Frontal cortex (tissue), 4 donors: ENCODE measurements at places on chromosomes 1 and 21.

DNA sequence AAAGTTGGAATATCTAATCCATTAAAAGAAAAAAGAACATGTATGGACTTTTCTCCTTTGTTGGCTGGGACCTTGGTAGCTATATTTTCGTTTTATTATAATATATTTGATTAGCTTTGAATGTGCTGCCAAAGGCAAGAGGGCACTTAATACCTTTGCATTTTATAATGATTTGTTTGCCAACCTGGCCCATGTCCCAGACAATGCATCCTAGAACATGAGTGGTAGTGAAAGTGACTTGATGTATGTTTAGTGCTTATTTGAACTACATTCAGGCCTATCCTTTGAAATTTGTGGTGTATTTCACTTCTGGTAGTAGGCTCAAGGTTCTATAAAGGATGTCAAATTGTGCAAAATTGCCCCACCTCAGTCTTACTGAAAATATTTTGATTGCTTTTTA lies 25.9 kb downstream of the CACHD1 start:
- no peak for DNase-seq

- no peak for DNase-seq
These were observed 796 bp upstream of the TDRKH start for GRCh38 chr1:151790940-151791651.

- DNase-seq: no peak
These were observed 4.1 kb downstream of the CAMK2N1 start for GRCh38 chr1:20481643-20482498.

DNA sequence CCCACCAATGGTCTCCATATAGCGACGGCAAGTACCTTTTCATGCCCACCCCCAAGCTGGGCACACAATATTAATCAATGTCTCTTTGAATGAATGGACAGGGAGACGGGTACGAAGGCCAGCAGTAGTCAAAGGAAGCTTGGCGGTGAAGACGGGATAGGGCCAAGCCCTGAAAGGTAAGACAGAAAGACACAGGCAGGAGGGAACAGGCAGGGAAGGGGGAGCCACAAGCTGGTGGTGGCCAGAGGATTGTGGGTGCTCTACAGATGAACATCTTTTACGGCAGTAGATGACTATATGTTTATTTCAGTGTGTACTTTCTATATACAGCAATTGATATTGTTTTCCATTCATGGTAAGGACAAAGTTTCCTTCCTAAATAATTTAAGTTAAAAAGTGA lies 16.3 kb downstream of the CAPZB start:
- no peak for DNase-seq

DNA sequence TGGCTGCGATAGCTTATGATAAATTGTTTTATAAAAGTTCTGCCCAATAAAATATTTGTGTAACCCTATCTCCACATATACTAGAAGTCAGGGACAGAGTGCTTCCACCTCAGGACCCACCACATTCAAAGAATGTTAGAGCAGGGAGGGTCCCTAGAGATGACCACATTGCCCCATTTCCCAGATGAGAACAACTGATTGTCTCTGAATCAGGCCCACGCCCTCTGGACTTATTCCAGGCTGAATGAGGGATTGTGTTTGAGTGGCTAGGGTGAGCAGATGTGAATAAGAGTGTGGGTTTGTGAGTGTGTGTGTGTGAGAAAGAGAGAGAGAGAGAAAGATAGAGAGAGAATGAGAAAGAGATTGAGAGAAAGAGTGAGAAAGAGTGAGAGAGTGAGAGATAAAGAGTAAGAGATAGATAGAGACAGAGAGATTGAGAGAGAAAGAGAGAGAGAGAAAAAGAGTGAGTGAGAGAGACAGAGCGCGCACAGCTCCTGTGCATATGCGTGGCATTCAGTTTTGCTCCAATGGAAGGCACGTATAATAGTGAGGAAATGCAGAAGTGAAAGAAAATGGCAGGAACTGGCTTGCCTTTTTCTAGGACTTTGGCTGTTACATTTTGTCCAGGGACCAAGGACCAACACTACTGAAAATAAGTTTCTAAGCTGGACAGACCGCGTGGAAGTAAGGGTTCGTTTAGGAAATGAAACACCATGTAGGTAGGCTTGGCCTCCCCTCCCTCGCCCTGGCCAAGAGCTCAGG lies 94.1 kb downstream of the ABCA4 start:
- no peak for DNase-seq

DNA sequence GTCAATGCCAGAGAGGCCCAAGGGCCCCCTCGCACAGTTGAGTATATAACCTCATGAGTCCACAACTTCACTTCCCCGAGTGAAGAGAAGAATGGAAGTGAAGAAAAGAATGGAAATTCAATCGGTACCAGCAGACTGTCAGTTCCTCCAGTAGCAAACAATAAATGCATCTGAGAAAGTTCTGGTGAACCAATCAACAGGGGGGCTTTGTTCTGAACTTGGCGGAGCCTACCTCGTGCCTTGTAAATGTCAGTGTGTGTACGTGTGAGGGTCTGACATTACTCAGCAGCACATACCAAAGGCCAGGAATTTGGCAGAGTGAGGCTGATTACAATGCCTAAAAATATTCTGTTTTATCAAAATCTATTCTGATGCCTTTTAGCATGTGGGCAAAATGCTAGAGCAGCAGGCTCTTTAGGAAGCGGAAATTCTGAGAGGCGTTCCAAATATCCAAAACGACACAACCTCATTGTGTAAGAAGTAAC lies 238.5 kb downstream of the LTN1 start:
- no peak for DNase-seq

DNA sequence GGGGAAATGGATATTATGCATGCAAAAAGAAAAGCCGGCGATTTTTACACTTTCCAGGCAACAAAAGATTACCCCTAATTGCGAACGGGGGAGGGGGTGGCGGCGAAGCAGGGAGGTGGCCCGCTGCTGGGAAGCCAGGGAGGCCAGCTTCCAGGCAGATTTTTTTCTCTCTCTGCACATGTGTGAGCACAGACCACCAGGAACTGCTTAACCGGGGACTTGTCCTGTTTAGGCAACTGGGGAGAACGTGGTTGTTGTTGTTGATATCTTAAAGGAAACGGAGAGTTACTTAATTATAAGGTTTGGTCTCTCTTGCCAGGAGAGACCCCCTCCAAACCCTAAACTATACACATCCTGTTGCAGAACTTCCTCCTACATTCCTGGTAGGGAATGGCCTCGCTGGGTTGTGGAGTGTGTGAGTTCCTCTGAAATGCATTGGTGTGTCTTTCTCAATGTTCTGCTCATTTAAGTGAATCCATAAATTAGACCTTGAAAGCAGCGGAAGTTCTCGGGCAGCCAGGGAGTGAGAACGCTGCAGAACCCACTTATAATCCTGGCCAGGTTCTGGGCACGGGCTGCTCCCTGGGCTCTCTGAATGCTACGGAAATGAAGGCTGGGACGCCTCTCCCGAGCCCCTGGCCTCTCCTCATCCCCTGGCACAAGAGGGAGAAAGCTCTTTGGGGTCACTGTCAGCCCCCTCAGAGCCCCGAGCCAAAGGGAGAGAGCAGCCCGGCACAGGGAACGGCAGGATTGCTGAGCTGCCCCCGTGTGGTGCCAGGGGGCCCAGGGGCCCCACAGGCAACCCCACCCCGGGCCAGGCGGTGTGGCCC lies 250.0 kb downstream of the FOXD2 start:
- DNase-seq: no peak

DNA sequence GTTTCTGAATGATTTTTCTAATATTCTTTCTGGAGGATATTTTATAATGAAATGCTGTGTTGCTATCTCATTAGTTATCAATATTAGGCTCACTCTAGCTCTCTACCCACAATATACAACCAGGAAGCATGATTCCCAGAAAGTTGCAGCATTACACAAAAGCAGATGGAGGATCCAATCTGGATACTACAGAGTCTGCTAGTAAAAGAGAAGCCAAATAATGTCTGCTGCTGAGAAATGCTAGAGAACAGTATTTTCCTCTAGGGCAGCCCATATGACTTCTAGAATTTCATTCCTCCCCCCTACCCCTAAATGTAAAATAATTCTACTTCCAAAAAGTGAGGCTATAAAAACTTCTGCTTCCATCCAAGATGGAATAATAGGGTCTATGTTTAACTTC lies 239.8 kb downstream of the ZNF648 start:
- no peak for DNase-seq

DNA sequence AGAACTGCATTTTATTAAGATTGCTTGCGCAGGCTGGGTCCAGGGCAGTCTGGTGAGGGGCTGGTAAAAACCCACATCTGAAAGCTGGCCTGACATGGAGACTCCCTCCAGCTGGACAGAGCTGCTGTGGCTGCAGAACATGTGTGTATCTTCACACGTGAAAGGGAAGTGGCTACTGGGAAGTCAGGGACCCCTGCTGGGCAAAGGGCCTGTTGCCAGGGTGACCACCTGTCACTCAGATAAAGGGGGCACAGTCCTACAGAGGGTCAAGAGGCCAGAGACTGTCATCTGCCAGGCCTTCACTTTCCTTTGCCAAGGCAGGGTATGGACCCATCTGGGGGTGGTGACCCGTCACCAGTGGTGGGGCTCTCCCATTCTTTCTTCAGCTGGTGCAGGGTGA lies 17.5 kb downstream of the NKAIN1 start:
- DNase-seq: no peak

DNA sequence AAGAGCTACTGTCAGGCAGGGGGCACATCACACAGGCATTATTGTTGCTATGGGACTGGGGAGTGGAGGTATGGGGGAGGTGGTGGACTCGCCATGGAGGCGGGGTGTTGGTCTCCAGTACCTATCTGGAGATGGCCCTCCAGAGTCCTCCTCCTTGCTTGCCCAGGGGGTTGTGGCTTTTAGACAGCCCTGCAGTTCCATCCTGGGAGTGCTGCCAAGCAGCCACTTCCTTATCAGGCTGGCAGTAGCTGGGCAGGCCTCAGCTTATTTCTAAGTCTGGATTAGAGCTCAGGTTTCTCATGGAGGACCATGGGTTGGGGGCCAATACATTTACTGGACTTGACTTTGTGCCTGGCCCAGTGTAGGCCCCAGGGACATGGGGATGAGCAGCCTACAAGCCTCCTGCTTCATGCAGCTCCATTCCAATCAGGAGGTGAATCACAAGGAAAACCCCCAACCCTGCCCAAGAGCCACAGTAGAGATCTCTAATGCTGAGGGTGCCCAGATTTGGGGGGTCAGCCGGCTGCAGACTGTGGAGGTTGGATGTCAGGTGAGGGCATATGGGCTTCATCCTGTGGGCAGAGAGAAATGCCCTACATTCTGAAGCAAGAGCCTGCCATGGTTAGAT lies 210.7 kb upstream of the EDN2 start:
- no peak for DNase-seq

- DNase-seq: no peak
These were observed 3.4 kb downstream of the PTTG1IP start for GRCh38 chr21:44869781-44870747.

DNA sequence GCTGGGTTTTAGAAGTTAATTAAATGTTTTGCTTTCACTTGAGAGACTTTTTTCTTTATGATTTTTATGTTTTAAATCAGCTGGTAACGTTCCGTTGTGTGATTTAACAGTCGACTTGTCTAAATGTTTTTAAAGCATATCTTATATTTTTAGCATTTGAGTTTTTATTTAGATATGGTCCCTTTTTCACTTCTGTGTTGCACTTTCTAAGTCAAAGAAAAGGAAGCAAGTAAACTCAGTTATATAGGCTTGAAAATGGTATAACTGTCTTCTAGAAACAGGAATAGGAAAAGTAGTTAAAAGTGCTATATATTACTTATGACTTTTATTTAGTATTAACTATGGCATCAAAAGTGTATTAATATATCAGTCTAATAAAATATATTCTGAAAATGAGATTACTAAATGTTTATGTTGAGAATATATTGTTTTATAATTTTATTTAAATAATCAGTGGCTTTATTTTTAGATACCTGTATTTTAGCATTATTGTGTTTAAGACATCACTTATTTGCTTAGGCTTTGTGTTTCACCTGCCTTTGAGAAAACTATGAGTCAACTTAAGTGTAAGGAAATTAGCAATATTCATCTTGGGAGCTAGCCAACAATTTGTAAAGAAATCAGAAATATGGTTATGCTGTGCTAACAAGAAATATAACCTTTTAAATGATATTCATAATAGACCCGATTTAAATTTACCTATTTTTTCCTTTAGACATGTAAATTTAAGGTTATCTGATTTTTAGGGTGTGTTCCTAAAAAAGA lies 60.5 kb downstream of the RABGAP1L start:
- no peak for DNase-seq

DNA sequence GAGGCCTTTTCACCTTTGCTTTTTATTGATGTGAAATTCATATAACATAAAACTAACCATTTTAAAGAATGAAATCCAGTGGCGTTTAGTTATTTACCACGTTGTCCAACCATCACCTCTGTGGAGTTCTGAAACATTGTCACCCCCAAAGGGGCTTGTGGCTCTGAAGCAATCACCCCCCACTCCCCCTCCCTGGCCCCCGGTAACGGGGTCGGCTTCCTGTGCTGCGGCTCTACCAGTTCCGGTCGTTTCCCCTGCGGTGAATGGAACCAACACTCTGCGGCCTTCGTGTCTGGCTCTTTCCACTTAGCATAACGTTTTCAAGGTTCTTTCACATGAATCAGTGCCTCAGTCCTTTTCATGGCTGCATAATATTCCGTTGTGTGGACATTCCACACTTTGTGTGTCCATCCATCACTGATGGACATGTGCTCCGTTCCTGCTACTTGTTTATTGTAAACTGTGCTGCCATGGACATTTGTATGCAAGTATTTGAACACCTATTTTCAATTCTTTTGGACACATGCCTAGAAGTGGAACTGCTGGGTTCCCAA lies 1.8 kb upstream of the ISG15 start:
- DNase-seq: no peak

- no peak for DNase-seq
These were observed 90.9 kb downstream of the MAN1C1 start for GRCh38 chr1:25707280-25708016.

GRCh38 chr1:174654560-174654959 lies 206.8 kb downstream of the GPR52 start:
- no peak for DNase-seq

DNA sequence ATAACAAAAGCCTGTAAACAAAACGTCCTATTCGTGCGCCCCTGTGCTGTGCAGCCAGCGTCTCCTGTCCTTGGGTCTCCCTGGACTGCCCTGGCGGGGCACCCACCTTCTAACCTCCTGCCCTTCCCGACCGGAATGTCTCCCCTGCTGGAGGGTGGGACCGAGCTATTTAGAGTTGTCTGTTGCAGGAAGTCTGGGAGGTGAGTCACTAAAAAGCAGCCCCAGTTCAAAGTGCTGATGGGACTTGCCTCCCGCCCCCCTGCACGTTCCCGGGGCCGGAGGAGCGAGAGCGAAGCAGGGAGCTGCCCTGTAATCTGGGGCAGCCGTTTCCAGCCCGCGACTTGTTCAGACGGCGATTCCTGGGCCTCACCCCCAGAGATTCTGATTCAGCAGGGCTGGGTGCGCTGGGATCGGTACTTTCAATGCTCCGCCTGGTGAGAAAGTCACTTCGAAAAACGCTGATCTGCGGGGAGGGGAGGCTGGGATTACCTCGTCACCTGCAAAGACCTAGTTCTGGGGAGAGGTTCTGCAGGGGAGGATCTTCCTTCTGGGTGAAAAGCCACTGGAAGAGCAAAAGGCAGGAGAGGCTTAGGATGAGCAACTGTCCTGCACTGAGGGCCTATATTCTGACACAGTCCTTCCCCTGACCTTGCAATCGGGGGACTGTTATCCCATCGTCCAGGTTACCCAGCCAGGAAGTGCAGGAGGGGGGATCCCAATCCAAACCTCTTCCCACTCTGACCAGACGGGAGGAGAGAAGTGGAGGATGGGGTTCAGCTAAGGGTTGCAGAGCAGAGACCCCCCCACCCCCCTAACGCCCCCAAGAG lies 1.2 kb upstream of the DHRS3 start:
- no peak for DNase-seq

- DNase-seq: no peak
These were observed 6.6 kb downstream of the MR1 start for GRCh38 chr1:181040284-181040865.

GRCh38 chr1:97562081-97562480 lies 358.8 kb downstream of the DPYD start:
- DNase-seq: no peak
